HS-27A (cell line): ENCODE measurements at places on chromosomes 1 and 21.
A peak's percentile ranks its signal among the peaks of the same experiment; 100 is the strongest.

DNA sequence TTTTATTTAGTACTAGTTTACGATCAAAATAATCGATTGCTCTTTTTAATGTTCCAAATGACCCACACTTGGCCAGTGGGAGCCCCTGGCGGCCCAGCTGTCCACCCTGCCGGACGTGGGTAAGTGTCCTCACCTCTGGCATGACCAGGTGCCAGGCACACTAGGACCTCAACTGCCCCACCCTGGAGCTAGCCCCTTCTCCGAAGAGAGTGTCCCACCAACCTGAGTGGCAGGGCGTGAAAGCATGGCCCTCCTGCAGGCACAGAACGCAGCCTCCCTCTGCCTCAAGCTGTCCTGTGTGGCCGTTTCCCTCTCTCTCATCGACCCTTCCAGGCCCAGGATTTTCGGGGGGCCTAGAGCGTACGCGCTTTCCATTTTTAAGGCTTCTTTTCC, 32.9 kb upstream of the AGPAT3 start:
- no peak for DNase-seq

GRCh38 chr1:65068202-65069010, 79.6 kb upstream of the AK4 start:
- DNase-seq: no peak

GRCh38 chr1:228310162-228310792, 96.4 kb downstream of the TRIM11 start:
- DNase-seq: no peak

DNA sequence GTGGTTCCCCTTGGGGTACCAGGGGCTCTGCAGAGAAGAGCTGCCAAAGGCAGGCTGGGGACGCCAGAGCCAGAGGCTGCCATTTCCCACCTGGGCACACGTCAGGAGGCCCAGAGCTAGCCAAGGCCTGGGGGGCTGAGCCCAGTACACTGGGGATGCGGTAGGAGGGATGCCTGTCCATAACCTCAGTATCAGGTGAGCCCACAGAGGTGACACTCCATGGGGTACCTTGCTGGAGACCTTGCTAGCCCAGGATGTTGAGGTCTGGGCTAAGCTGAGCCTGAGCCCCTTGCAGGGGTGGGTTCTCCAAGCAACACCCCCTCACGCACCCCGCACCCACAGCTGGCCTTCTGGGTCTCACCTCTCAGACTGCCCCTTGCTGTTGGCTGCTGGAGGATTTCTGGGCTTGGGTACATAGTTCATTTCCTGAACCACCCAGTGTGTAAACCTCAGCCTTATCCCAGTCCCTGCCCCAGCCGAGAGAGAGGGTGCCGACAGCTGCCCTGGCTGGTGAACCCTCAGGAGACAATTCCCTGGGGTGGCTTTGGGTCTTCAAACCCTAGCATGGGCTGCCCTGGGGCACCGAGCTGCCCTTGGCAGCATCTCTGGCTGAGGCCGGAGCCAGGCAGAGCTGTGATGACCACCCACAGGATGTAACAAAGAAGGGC, 92.5 kb upstream of the VAMP3 start:
- no peak for DNase-seq

DNA sequence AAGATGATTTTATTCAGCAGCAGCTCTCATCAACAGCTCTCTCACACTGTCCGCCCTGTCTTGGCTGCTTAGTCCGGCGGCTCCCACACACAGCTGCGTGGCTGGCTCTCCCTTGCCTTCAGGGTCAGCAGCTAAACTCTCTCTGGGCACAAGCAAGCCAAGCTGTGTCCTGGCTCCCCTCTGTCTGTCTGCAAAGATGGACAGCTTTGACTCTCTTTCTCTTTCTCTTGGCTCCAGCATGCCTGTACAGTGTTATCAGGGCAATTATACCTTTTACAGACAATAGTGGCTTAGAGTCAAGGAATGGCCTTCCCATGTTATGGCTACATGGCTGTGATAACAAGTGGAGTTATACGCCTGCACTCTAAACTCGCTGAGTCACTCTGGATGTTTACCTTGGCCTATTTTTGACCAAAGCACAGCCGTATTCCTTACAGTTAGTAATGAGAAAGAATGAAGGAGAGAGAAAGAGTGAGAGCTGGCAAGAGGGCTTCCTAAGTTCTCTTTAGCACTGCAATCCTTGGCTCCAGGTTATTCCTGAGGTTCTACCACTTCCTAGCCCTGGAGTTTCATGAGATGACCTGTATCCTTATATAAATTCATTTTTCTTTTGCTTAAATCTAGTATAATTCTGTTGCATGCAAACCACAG, 59.9 kb upstream of the ZSWIM5 start:
- DNase-seq: peak; percentile 20

DNA sequence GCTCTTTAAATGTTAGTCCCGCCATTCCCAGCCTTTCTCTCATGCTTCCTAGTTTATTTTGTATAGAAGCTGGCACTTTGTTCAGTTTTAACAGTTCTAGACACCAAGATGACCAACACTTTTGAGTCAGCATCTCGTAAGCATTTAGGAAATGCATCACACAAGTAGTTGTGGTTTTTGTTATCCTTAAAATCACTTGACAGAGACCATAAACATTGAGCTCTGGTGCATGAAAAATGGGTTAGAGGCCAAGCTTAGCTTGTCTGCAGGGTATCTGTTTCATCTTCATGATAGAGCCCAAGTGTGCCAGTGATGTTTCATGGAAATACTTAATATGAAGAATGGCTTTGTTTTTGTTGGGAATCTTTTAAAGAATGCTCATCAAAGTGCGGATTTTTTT, 159.7 kb downstream of the DISP1 start:
- peak; percentile 19 for DNase-seq

- DNase-seq: no peak
These were observed 98.3 kb downstream of the GLIS1 start for GRCh38 chr1:53640701-53641075.

DNA sequence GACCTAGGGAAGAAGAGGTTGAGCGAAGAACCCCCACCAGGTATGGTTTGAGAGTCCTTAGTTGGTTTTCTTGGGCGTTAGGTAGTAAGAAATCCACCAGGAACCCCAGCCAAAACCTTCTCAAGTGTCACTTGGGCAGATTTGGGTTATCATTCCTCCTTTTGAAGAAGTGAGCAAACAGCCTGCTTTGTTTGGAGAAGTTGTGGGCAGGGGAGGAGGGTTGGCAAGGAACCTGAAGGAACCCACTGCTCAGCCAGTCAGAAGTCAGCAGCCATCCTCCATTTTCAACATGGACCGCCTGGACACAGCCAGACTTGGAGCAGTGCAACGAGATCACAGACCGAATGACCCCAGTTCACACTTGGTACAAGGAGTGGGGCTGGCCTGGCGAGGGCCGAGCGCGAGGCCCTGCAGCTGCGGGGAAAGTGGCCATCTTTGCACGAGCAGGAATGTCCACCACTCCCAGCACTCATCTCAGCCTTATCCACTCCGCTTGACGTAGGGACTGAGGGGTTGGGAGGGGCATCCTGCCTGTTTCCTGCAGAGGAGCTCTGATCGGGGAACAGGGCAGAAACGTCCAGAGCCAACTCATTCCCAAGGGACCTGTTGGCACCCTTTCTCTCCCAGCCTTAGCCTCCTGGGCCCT, 7.2 kb downstream of the ADPRS start:
- DNase-seq: no peak

DNA sequence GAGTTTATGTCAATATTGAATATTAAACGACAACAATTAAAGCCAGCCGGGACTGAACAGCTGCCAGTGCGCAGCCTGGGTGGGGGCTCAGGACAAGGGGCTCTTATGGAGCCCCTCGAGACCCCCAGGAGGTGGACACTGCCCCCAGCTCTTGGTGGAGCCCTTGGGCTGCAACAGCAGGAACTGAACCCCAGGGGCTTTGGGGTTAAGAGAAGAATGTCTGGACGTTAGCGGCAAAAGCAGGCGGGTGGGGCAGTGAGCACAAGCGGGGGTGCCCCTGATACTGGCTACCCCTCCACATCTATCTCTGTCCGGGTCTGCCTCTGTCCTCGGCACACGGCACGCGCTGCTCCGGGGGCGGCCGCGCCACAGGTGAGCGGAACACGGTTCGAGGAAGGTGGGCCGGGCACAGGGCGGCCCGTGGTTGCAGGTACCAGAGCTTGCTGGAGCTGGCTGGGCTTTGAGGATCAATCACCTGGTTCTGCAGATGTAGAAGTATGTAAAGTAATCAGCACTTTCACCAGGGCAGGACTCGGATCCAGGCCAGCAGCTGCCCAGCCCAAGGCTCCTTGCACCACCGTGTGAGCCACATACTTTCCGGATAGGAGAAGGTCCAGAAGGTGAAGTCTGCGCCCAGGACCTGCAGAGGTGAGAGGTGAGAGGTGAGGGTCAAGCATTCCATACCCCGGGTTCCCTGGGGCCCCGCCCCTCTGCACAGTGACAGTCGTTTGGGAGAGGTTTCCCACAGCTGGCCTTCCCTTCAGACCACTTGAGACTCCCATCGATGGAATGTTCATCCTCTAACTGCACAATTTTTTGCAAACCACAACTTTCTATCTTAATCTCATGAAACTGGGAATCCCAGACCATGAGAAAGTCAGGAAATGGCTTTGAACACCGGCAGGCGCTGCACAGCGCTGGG, 12.4 kb upstream of the POFUT2 start:
- no peak for DNase-seq

GRCh38 chr1:151047925-151048644, 534 bp downstream of the C1orf56 start:
- no peak for DNase-seq

DNA sequence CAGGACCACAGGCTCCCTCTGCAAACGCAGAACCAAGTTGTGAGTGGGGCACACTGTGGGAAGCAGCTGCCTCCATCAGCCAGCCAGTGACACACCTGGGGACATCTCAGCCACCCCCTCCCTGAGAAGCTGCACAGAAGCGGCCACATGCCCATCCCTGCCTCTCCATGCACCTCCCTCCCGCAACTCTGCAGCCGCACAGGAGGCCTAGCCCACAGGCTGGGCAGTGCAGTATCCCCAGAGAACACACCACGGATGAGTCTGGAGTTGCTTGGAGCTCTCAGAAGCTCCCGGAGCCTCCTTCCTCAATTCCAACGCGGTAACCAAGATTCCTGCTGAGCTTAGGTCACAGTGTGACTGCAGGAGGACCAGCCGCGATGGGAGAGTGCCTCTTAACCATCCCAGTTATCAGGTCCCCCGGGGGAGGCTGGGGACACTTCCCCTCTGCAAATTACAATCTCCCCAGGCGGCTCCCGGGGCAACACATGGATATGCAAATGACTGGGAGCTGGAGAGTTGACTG, 1.2 kb upstream of the WNT3A start:
- DNase-seq: no peak

DNA sequence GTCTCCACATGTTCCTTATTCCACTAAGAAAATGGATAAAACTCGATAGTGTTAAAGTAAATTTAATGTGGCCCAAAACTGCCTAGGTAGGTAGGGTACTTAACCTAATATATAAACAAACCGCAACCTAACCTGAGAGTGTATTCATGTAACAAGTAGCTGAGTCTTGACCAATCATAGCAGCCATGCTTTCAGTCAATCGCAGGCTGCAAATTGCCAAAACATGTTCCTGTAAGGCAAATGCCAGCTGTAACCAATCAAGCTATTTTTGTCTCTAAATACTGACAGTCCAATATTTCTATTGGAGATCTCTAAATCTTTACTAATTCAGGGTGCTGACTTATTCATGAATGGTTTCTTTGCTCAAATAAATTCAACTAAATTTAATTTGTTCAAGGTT, 3.1 kb upstream of the HMGCS2 start:
- no peak for DNase-seq

GRCh38 chr1:247906504-247907047, 11.2 kb downstream of the OR2W3 start:
- no peak for DNase-seq

GRCh38 chr1:203662821-203663220, 36.2 kb downstream of the ATP2B4 start:
- DNase-seq: no peak
